ENCODE measurements at places on chromosomes 7 and 10. TPM values are rescaled to one million over a fixed set of nuclear protein-coding genes. Genes with fewer than 3 reads are reported as not detected.

DNA sequence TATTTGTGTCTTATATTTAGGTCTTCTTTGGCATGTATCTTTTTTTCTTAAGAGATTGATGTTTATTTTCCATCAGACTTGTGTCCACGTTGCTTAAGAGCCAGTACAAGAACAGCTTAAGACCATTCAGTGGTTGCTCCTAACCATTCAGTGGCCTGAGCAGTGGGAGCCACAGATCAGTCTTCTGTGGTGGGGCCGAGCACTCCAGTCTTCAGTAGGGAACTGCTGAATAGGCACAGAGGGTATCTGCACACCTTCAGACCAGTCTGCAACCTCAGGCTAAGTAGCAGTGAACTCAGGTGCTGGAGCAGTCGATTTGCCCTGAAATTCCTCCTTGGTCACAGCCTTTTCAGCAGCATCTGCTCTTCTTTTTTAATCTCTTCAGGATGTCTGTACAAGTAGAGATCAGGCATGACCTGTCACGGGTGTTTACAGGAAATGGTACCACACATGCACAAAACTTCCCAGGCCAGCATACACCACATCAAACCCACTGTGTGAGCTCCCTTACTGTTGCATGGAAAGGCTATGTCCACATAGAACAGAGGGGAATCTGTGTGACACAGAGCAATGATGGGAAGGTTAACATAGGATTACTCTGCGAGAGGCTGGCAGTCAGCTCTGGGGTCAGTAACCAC is 51.5 kb downstream of the FAM107B start:
- DNase-seq = no peak

- DNase-seq = no peak
Measured at GRCh38 chr10:58796242-58796641, 283.6 kb downstream of the BICC1 start.

Gene SLC26A5
- not detected for polyA plus RNA-seq

DNA sequence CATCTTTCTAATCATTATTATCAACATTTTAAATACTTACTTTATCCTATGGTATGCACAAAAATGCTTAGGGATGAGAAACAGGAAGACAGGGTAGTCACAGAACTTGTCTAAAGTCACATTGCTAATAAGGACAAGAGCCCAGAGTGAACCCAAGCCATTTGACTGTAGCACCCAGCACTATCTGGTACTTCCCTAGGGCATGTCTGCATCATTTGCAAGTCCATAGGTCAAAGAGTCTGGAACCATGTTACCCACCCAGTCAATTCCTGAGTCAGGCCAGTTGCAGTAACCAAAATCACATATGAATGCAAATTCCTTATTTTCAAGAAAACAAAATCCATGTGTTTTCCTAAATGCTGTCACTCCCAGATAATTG is 19.1 kb downstream of the ASAH2 start:
- no peak for DNase-seq

GRCh38 chr10:79484476-79484875 is 27.9 kb upstream of the EIF5AL1 start:
- DNase-seq = no peak

DNA sequence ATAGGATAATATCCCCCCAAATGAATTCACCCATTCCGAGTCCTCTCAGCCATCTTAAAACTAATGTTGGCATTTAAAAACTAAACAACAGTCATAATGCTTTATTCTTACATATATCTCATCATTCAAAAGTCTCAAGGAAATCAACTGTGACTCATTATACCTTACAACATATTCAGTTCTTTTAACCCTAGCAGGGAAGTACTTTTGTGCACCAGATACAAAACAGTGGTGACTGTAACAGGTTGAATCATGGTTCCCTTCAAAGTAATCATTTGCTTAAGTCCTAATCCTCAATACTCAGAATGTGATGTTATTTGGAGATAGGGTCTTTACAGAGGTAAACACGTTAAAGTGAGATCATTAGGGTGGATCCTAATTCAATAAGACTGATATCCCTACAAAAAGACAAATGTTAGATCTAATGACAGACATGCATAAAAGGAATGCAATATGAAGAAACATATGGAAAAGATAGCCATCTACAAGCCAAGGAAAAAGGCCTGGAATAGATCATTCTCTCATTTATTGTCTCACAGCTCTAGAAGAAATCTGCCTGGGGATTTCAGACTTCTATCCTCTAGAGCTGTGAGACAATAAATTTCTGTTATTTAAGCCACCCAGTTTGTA is 42.3 kb downstream of the RELN start:
- DNase-seq = no peak

Measured in kidney (tissue), 22 donors.